GM12864 (cell line): ENCODE measurements at places on chromosomes 7 and 10.

GRCh38 chr10:44968500-44969400, 9.1 kb downstream of the RASSF4 start:
- DNase-seq, result no peak

DNA sequence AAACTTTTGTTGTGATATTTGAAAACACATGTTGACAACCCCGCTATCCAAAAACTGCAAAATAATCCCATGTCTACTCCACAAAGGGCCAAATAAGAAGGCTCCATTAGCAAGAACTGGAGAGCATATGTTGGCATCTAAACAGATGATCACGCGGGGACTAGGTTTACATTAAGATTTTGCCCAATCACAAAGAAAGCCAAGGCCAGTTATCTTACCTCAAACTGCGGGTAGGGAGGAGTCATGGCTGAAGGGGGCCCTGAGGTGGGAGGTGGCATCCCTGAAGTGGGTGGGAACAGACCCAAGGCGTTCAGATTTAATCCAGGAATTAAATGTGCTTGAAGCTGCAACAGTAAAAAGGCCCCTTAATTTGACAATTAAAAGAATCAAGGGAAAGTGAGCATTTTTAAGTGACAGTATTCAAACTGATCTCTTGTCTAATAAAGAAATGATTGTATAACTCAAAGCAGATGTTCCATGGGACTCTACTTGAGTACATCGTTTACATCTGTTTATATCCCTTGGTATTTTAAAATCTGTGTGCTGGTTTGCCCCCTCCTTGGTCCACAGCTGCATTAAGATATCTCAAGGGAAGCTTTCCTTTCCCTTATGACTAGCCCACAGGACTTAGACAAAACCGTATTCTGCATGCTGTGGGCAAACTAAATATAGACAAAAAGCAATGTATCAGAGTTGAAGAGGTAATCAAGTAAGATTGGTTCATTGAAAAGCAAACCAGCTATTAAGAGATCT, 42.9 kb downstream of the MALSU1 start:
- DNase-seq, result no peak

GRCh38 chr10:44477046-44477425, 92.1 kb upstream of the CXCL12 start:
- DNase-seq, result no peak

- no peak for DNase-seq
Measured at GRCh38 chr10:12510984-12511383, 161.6 kb downstream of the CAMK1D start.

- no peak for DNase-seq
Measured at GRCh38 chr7:84088802-84089201, 105.8 kb downstream of the SEMA3A start.

DNA sequence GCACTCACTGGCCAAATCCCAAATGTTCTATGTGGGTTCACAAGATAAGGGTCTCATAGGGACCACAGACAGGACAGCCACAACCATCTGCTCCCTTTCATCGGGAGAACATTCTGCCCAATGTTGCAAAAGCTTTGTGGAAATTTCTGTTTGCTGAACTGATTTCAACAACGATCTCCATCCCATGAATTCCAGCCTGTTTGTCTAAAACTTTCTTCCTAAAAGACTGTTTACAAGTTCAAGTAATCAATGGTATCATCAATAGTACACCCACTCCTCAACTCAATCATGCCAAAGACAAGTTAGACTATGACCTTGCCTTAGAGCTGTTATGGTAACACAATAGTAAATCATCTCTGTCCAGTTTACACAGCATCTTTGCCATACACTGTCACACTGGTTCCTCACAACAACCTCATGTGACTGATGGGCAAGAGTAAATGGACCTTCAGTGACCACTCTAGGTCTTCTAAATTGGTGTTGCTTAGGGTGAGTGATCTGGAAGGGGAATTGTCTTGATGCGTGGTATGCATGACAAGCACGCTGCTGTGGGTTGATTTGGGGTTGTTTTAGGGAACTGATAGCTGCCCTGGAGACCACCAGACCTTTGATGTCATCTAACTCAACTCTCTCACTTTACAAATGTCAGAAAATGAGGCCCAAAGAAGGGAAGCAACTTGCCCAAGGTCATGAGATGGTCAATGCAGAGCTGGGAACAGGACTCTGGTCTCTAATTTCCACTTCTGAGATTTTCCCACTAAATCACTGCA, 95.1 kb downstream of the PPP1R3C start:
- DNase-seq, result no peak

- no peak for DNase-seq
Measured at GRCh38 chr10:132748545-132749370, 37.2 kb downstream of the NKX6-2 start.

DNA sequence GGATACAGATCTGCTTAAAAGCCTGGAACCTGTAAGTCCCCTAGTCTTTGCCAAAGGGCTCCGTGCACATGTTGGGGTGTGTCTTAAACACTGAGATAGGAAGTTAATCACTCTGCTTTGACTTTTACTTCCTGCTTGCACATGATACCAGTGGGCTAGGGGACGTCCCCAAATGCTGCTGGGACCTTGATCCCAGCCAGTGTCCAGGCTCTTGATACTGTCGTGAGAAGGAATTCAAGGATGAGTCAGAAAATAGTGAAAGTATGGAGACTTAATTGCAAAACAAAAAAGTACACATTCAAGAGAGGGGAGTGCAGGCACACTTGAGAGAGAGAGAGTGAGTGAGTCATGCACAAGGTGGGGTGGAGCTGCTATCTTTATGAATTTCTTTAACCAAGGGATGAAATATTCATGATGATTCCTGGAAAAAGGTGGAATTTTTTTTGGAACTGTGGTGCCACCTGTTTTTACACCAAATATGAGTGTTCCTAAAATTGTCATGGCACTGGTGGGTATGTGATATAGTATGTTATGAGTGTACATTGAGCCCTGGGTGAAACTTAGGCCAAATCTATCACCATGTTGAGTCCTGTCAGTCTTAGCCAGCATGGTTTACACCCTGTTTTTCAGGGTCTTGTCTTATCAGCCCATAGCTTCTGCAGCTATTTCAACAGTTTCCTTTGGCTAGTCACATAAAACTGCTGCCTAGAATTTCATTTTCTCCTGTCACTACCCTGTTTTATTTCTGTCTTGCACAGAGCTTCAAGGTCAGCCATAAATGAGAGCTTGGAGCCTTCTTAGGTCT, 88.3 kb upstream of the CYP26C1 start:
- no peak for DNase-seq

- peak; percentile 12 for DNase-seq
Measured at GRCh38 chr10:24947304-24948097, 4.9 kb downstream of the PRTFDC1 start.

DNA sequence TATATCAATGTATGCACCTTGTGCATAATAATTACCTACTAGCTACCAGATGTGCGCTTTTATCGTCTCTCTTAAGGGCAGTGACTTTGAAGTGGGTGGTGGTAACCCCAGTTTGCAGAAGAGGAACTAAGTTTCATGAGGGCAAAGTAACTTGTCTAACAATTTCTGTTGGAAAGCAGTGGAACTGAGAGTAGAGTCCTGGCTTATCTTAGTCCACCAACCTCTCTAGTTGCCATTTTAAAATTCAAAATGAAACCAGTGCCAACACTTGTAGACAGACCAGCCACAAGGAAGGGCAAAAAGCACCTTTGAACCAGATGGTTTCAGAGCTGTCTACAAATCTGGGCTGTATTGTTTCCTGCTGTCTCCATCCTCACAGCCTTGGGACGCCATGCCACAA, 32.0 kb upstream of the RBM20 start:
- no peak for DNase-seq

DNA sequence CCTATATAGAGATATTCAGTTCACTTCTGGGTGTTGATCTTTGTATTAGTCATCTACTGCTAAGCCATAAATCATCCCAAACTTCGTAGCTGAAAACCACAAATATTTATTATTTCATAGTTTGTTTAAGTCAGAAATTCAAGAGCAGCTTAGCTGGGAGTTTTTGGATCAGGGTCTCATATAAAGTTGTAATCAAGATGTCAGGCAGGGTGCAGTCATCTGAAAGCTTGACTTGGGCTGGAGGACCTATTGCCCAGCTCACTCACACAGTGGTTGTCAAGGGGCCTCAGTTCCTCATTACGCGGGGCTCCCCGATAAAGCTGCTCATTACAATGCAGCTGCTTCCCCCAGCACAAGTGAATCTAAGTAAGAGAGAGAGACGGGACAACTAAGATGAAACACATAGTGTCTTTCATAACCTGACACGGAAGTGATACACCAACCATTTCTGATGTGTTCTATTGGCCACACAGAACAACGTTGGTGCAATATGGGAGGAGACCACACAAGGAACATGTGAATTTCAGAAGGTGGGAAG, 15.7 kb downstream of the PPP1R3C start:
- DNase-seq, result no peak

- DNase-seq, result no peak
Measured at GRCh38 chr10:102615361-102615760, 28.9 kb upstream of the TRIM8 start.

- no peak for DNase-seq
Measured at GRCh38 chr10:21481407-21481806, 44.1 kb downstream of the SKIDA1 start.

- peak; percentile 26 for DNase-seq
Measured at GRCh38 chr10:129057856-129058663, 409.0 kb upstream of the MGMT start.

GRCh38 chr10:70778267-70778924, 6.8 kb downstream of the TBATA start:
- no peak for DNase-seq

DNA sequence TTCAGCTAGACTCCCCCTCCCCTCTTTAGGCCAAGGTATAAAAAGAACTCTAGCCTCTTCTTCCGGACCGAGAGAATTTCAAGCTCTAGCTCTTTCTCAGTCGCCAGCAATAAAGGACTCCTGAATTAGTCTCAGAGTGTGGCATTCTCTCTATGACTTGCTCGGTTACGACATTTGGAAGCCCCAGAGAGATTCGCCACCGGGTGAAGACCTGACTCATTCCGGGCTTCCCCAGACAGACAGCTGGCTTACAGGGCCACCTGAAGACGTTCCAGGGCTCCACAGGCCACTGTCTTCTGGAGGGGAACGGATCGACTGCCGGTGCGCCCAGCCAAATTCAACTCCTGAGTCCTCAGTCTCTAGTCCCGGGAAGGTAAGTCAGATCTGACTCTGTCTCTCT, at the start of gene AKR1B15:
TSS of gene AKR1B15 (plus strand) at position 234 of the 400 bp plus-strand sequence. CDS start 15,510 bp downstream, outside the sequence.
- peak; percentile 59 for DNase-seq

- DNase-seq, result no peak
Measured at GRCh38 chr7:909358-910329, 33.3 kb downstream of the GET4 start.

GRCh38 chr7:96388620-96389383, 66.9 kb upstream of the SLC25A13 start:
- no peak for DNase-seq

DNA sequence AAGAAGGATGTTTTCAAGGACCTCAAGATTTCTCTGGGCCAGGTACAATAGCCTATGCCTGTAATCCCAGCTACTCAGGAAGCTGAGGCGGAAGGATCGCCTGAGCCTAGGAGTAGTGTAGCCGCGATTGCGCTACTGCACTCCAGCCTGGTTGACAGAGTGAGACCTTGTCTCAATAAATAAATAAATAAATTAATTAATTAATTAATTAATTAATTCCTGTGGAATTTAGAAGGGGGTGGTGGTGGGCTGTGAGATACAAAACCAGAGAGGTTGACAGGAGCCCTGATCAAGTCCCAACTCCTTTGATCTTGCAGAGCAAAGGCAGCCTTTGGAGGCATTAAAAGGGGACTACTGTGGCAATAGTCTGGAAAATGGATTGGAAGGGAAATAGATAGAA, 39.3 kb upstream of the NRF1 start:
- DNase-seq, result no peak

DNA sequence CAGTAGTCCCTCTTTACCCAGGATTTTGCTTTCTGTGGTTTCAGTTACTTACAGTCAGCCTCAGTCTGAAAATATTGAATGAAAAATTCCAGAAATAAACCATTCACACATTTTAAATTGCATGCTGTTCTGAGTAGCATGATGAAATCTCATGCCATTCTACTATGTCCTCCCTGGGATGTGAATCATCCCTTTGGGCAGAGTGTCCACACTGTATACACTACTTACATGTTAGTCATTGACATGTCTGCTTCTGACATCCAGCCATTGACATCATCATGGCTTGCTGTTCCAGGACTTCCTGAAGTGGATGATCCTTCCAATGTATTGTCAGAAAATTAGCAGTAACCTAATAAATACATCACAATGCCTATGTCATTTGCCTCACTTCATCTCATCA, 34.6 kb upstream of the MALRD1 start:
- no peak for DNase-seq

DNA sequence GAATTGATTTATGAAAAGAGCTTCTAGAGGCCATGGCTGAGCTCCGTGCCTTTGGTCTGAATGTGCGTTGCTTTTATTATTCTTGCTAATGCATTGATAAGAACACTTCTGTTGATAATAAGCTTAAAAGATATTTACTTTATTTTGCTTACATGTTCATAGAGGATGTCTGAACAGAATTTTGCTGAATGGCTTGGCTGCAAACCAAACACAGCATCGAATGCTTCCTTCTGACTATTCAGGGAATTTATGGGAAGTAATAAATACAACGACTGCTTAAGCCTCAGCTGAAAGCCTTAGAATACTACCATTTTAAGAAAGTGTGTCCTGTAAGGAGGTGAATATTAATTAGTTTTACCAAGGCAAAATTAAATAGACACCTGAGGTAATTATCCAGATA, 643.5 kb upstream of the POT1 start:
- DNase-seq, result no peak

DNA sequence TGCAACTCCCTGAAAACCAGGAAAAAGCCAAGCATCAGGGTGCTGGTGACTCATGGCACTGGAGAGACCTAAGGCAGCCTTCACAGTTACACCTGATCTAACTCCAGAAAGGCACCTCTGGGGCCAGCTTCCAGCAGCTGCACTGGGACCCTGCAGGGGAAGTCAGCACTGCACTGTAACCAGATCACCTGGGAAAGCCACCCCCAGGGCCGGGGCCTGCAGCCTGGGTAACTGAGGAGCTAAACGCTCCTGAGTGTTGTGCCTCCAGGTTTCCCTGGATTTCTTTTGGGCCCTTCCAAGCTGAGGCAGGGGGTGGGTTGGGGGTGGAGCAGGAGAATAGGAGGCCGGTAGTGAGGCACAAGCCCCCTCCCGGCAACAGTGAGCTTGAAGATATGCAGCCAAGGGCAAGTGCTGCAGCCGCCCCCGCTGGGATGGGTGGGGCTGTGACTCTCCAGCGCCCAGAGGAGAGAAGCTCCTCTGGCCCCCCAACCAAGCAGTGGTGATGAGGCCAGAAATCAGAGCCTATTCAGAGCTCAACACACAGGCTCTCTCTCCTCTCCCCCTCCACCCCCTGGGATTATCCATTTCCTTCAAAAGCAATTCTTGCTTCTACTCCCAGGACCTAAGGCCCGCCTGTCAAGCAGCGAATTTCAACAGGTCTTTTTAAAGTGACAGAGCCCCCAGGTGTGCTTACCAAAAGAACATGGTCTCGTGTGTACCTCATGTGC, 2.6 kb downstream of the CXCL12 start:
- DNase-seq, result no peak

DNA sequence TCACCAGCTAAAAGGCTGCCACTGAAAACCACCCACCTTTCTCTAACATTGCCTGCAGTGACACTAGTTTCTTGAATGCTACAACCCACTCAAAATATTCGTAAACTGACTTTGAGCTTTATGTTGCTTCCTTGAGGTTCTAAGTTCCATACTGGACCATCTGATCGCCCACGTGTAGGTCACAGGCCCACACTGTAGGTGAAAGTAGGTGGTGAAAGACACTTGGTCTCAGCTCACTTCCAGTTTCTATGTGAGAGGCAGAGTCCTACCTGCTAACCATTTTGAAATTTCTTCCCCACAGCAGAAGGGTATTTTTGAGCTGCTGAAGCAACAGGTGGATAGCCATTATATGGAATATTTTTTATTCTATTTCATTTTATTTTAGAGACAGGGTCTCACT, 97.3 kb downstream of the MYO3A start:
- DNase-seq, result peak; percentile 13
